ENCODE measurements at places on chromosomes 16 and 17. TPM values are rescaled to one million over a fixed set of nuclear protein-coding genes. Genes with fewer than 3 reads are reported as not detected.

DNA sequence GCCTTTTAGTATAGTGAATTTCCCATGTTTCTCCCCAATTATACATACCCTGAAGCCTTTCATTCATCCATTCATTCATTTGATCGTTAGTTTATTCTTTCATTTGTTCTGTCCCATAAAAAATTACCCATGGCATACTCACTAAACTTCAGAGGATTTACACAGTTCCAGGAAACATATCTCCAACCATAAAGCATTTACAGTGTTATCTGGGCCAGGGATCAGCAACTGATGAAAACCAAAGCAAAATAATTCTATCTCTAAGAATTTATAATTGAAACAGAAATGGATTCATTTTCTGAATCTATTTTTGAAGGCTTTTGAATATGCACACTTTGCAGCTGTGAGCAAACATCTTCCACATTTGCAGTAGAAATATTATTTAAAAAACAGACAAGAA is 547.7 kb downstream of the KCNJ2 start:
- no peak overlapping the region for H3K27ac ChIP-seq
- no peaks in the 10 kb centered on the region for H3K4me1 ChIP-seq
- H3K27me3 ChIP-seq = no peaks in the 10 kb centered on the region

USP43 gene
- 8.5 TPM for total RNA-seq

CD300C gene
- total RNA-seq = not detected

KRT31 gene
- total RNA-seq = not detected

GRCh38 chr17:49887086-49887743 is 39.3 kb upstream of the TAC4 start:
- peak overlapping the region; percentile 36 for H3K27ac ChIP-seq
- peaks cover 13% of the 10 kb centered on the region for H3K36me3 ChIP-seq
- DNase-seq = peak; percentile 92
- H3K4me1 ChIP-seq = peaks cover 29% of the 10 kb centered on the region
- peaks cover 13% of the 10 kb centered on the region for H3K27me3 ChIP-seq

DNA sequence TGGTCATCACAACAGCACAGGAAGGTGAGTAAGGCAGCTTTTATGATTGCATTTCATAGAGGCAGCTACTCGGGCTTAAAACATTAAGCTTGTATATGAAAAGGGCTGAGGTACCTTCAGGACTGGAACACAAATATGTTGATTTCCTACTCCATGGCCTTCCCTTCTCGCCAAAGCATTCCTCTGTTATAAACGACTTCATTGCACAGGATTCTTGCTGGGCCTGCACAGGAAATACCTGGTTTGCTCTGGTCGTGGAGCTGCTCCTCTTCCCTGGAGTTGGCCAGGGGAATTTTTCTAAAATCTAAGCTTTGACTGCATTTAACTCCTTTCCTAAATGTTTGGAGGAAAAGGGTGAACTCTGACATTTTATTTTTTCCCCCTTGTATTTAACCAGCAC is 49.0 kb downstream of the CHD9 start:
- H3K27me3 ChIP-seq = no peaks in the 10 kb centered on the region
- H3K4me3 ChIP-seq = no peak overlapping the region
- no peak overlapping the region for H3K27ac ChIP-seq
- H3K4me1 ChIP-seq = peaks cover 21% of the 10 kb centered on the region
- no peak for DNase-seq

DNA sequence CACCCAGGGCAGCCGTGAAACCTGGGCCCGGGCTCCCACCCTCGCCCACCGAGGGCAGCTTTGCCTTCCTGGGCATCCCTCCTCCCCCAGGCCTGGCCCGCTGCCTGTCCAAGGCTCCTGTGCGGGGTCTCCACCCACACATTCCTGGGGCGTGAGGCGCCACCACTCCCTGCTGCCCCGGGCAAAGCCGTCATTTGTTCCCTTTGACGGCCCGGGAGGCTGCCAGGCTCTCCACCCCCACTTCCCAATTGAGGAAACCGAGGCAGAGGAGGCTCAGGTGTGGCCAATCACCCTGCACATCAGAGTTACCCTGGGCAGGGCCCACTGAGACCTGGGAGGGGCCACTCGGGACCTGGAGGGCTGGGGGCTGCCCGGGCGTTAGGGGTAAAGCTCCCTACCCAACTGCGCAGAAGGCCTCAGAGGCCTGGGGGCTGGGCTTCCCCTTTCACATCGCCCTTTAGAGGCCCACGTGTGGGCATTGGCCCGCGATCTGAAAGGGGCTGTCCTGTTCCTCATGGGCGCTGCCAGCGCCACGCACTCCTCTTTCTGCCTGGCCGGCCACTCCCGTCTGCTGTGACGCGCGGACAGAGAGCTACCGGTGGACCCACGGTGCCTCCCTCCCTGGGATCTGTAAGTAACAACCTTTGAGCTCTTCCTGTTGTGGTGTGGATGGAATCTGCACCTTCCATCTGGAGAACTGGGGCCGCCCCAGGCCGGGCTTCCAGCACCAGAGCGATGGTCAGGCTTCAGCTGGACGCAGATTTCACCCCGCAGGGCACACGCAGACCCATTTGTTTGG is at the start of gene MSLN:
MSLN (plus strand) TSS at position 190 of the 799 bp plus-strand sequence. CDS start 1,947 bp downstream, outside the sequence.
- peaks cover 23% of the 10 kb centered on the region for H3K4me1 ChIP-seq
- H3K4me3 ChIP-seq = peak within 1 kb of the TSS; percentile 55
- peaks cover 5% of the 10 kb centered on the region for H3K36me3 ChIP-seq

SDR42E1 gene
- 33.0 TPM for total RNA-seq

DNA sequence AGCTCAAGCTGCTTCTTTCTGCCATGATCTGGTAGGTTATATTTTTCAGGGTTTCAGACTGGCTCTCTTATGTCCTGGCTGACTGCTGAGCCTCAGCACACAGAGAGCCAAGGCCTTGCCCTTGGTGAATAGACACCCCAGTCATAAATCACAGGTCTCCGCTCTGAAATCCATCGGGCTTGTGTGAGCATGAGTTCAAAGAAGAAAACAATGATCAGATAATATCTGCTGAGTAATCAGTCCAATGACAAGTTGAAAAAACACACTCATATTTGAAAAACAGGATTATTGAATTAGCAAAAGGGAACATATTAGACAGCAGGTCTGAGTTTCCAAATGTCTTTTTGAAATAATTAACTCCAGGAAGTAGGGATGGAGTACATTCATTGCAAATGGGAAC is 51.1 kb upstream of the NDRG4 start:
- peaks cover 76% of the 10 kb centered on the region for H3K27me3 ChIP-seq
- H3K27ac ChIP-seq = no peak overlapping the region
- no peaks in the 10 kb centered on the region for H3K36me3 ChIP-seq
- no peak overlapping the region for H3K4me3 ChIP-seq

WIPF2 gene
- 327 TPM for total RNA-seq

GRCh38 chr17:5210091-5210490 is 18.4 kb upstream of the ZNF594 start:
- no peak overlapping the region for H3K27ac ChIP-seq
- no peaks in the 10 kb centered on the region for H3K27me3 ChIP-seq
- H3K36me3 ChIP-seq = no peaks in the 10 kb centered on the region

GRCh38 chr17:65660947-65661346 is 99.5 kb upstream of the AXIN2 start:
- H3K36me3 ChIP-seq = no peaks in the 10 kb centered on the region
- no peak overlapping the region for H3K4me3 ChIP-seq
- no peak for DNase-seq
- no peak overlapping the region for H3K27ac ChIP-seq

RNF43 gene
- 2.9 TPM for total RNA-seq

UTP4 gene
- 116 TPM for total RNA-seq

DNA sequence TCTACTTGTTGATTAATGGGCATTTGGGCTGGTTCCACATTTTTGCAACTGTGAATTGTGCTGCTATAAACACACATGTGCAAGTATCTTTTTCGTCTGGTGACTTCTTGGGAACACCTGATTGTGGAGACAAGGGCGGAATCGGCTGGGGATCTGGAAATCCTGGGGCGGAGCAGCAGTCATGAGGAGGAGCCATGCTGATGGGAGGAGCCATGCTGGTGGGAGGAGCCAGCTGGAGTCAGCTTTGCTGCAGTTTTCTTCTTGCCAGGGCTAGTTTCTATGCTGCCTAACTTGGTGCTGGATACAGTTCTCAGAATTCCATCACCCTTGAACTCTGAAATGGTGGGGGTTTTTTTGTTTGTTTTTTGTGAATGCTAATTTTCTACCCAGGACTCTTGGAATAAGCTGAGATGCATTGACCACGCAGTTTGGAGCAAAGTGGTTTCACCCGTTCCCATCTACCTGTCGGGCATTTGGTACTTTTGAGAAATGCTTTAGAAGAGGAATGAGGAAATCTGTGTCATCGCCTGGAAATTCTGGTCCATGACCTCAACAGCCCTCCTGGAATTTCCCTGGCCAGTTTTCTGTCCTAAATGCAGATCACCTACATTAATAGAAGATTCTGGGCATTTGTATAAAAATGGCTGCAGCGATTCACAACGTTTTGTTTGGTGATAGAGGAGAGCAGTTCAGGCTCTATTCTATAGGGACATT is 217.4 kb upstream of the ZFHX3 start:
- peak overlapping the region; percentile 35 for H3K4me3 ChIP-seq
- H3K27me3 ChIP-seq = no peaks in the 10 kb centered on the region
- peak; percentile 42 for DNase-seq

- H3K4me3 ChIP-seq = no peak overlapping the region
- no peak overlapping the region for H3K27ac ChIP-seq
- no peak for DNase-seq
Measured at GRCh38 chr17:28908640-28909167, 5.8 kb upstream of the DHRS13 start.
